ENCODE measurements at places on chromosomes 11 and 22.

DNA sequence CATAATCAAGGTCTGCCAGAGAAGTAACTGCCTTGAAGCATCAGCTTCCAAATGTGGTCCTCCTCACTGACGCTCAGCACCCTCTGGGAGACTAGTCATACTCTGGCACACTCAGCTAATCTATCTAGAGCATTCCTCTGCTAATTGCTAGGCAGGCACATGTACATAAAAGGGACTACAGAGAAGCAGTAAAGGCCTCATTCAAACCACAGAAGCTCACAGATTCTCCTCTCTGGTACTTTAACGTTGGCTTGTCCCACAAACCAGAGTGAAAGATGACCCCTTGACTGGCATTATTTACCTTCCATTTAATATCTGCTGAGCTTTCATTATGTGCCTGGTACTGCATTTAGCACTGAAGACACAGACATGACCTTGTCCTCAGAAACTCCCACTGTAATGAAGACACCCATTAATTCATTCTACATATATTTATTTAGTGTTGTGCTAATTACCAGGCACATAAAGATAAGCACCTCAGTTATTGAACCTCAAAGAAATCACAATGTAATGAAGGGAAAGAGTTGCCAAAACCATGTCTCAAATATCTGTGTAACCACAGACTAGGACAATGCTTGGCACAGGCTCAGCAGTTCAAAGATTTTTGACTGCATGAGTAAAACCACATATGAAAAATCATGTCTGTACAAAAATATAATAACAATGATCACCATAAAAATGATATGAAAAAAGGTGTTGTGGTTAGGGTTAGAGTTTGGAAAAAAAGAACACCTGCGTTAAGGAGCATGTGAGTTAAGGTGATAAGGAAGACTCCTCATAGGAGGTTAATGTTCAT is 550.4 kb downstream of the DLG2 start:
- DNase-seq: no peak

- peak; percentile 60 for DNase-seq
Measured at GRCh38 chr11:67356864-67357561, 3.7 kb upstream of the POLD4 start.

- DNase-seq: no peak
Measured at GRCh38 chr11:87263264-87263838, 225.6 kb downstream of the TMEM135 start.

DNA sequence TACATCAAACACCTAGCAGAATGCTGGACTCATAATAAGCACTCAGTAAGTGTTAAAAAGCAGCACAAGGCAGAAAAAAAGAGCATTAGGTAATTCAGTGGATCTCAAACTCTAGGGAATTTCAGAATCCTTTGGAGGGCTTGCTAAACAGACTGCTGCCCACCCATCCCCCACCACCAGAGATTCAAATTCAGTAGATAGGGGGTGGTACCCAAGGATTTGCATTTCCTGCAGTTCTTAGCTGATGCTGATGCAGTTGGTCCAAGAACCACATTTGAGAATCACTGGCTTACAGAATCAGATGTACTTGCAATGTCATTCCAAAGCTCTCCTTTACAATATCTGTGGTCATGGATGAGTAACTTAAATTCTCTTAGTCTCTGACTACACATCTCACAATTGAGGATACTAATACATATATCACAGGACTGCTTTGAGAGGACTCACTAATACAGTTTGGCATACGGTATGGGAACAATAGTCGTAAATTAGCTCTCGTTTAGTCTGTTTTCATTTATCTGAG is 664.5 kb downstream of the KCNA4 start:
- DNase-seq: no peak

DNA sequence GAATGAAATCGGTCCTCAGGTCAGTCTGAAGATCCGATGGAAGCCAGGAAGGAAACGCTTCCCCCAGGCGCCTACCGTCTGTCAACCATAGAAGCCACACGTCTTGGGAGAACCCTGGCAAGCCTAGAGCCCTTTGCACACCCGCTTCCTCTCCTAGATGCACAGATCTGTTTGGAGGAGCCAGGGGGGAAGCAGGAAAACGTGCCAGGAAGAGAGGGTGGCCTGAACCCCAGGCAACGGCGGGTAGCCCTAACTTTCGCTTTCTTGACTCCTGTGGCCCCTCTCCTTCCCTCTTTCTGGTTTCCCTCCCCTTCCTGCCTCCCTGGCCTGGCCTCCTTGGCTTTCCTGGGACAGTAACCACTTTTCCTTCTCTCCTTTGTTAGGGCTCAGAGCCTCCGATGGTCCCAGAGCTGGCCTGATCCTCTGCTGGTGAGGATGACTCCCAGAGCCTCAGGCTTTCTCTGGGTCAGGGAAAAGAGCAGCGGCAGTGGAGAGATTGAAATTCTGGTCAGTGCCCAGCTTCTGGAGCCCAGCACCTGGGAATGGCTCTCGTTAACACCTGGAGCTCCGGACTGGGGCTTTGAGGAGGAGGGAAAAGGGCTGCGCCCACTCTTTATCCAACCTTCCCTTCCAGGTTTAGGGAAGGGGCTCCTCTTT is 2.1 kb downstream of the FXYD6 start:
- DNase-seq: no peak

- DNase-seq: no peak
Measured at GRCh38 chr11:46382646-46383403, 1.4 kb downstream of the MDK start.

GRCh38 chr11:16070573-16070972 is 285.8 kb downstream of the SOX6 start:
- DNase-seq: no peak

- no peak for DNase-seq
Measured at GRCh38 chr11:130000552-130001176, 2.0 kb downstream of the PRDM10 start.

GRCh38 chr11:45920531-45921477 is 1.7 kb upstream of the LARGE2 start:
- no peak for DNase-seq

- no peak for DNase-seq
Measured at GRCh38 chr11:75040167-75040770, 51.5 kb downstream of the NEU3 start.

GRCh38 chr11:15801616-15802015 is 554.7 kb downstream of the SOX6 start:
- DNase-seq: no peak

DNA sequence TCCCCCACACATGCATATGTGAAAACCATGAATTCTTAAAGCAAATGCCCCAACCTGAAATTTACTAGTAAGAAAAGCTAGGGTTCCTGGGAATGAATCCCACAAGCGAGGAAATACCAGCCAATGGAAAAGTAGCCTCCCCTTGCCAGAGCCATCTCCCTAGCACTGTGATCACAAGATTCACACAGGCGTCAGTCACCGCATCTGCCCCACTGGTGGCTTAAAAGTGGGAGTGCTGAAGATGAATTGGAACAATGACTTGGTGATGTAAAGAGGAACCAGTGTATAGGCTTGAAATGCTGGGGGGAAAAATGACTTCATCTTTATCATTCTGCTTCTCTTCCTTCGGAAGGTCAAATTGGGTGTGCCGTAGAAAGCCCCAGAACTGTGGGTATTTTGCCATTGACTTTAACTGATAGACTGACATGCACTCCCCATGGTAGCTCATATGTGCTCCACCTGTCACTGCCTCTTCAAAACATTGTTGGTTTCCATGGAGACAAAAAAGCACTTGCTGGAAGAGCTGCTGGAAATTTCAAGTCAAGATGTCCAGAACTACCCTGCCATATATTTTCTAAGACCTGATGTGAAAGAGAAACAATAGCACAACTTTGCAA is 19.2 kb upstream of the ASPHD2 start:
- no peak for DNase-seq

DNA sequence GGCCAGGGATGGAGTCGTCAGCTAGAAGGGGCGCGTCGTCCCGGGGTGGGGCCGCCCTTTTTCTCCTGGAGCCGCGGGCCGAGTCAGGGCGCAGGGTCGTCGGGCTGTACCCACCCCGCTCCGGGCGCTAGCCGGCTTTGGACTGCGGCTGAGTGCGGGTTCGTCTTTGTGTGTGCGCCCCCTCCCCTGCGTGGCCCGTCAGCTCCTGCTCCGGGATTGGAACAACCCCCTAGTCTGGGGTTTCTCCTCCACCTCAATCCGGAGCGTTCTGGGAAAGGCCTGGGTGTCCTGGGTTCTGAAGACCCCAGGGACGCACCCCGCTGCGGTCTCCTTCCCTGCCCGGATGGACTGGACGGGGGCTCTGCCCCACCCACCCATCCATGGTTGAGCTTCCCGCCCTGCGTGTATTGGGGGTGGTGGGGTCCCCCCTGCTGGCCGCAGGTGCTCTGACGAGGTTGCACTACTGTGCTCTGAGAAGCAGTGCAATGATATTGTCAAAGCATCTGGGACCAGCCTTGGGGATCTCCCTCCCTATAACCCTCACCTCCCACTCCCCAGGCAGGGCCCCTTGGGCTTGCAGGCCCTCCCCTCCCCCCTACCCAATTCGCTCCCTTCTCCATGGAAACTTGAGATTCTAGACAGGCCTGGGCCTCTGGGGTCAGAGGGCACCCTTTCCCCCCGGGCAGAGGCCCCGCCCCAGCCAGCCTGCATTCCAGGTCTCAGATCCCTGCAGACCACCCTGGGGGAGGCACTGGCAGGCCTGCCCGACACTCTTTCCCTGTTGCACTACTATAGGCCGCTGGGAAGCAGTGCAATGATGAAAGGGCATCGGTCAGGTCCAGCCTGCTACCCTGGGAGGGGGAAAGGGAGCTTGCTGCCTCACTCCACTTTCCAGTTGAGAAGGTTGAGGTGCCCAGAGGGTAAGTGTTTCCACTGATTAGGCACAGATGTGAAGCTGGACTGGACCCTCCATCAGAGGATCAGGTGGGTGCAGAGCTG is 10.7 kb downstream of the SDF2L1 start:
- no peak for DNase-seq

DNA sequence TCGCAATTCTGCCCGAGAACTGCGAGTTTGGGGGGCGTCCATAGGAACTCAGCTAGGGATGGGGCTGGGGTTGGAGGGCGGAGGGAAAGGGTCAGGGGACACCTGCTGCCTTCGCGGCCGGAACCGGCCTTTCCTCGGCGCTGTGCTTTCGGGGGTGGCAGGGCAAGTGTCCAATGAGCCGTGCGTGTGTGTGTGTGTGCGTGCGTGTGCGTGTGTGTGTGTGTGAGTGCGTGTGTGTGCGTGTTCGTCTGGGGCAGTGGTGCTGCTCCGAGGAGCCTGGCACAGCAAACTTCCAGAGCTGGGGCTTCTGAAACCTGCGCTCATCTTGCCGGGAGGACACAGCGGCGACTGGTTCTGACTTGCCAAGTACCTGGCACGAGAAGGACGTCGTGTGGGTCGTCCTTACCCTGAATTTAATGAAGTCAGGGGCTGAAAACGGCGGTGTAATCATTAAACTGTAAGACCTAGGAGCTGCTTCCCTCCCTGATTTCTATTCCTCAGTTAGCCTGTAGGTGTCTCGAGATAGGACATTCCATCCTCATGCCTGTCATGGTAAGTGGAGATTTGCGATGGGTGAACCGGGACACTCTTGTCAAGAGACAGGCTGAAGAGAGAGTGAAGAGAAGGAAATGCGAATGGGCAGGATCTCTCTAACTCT is 27.0 kb upstream of the AMOTL1 start:
- DNase-seq: peak; percentile 13

GRCh38 chr11:119691701-119692539 is 37.1 kb downstream of the NECTIN1 start:
- no peak for DNase-seq

- no peak for DNase-seq
Measured at GRCh38 chr11:87391496-87391895, 353.8 kb downstream of the TMEM135 start.
